ENCODE measurements at places on chromosomes 6 and 20.
A peak's percentile ranks its signal among the peaks of the same experiment; 100 is the strongest.

DNA sequence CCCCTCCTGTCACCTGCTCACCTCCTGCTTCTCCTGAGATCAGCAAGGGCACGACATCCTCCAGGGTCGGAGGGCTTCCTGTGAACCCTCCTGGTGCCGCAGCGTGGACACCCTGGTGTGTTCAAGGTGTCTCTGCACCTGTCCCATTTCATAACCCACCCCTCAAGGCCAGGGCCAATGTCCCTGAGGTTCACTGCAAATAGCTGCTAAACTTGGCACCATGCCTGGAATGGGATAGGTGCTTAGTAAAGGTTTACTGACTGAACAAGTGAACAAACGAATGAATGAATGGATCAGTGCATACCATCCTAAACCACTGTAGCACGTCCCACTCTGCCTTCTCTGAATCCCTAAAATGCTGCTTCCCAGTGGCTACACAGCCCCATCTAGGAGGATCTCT, 35.0 kb downstream of the SIRPA start:
- DNase-seq = no peak

DNA sequence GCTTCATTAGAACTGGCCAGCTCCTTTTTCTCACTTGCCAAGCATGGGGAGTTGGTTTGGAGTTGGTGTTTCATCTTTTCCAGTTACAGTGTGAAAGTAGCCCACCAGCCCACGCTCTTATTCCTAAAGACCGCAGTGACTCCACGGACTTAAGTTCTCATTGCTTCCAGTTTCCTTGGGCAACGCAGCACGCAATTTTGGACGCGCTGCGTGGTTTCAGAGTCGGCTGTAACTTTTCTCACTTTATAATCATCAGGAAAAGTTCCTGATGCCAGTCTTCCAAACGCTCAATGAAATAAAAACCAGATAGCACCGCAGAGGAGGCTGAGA, 381 bp upstream of the PEX7 start:
- DNase-seq = no peak

- peak; percentile 26 for DNase-seq
Observed at GRCh38 chr20:3846378-3846739, 275 bp upstream of the MAVS start.

DNA sequence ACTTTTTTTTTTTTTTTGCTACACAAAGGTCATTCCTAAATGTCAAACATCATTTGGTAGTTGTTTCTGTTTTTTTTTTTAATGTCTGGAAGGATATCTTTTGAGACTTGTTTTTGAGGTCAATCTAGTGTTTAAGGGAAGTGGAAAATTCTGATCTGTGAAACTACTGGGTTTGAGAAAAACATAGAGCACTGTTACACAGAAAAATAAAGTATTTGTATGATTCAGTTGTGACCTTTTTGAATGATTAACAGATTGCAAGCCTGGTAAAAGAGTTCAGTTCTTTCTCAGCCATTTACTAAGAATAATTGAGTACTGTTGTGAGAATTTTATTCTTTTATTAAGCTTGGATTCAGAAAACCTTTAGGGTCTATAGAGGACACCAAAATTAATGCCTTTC, 276.7 kb downstream of the ADGRB3 start:
- DNase-seq = no peak

GRCh38 chr6:134546962-134547645, 229.2 kb upstream of the SGK1 start:
- DNase-seq = no peak

GRCh38 chr6:84042603-84043002, 9.0 kb downstream of the MRAP2 start:
- DNase-seq = no peak
